ENCODE measurements at places on chromosomes 4 and X. TPM values are rescaled to one million over a fixed set of nuclear protein-coding genes. Genes with fewer than 3 reads are reported as not detected.

GRCh38 chrX:65522739-65523372, 11.7 kb downstream of the LAS1L start:
- no peak for DNase-seq

- DNase-seq, result no peak
Measured at GRCh38 chr4:6355052-6355451, 85.4 kb downstream of the WFS1 start.

DNA sequence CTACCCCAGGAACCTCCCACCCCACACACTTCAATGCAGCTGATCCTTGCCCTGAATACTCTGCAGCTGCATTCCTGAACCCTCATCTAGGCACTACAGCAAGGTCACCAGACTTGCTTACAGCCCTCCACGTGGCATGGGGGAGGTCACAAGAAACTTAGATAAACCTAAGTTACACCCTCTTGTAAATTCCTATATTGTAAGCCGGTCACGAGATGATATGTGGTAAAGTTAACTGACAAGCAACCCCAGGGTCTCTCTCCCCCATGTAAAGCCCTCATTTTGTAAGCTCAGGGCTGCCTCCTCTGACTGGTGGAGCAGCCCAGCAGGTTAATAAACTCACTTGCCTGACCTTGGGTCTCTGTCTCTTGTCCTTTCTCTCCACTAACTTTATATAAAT, 570.7 kb downstream of the PCDH7 start:
- DNase-seq, result no peak

GRCh38 chrX:2185341-2186082, 315.3 kb downstream of the DHRSX start:
- no peak for DNase-seq

GRCh38 chr4:17765514-17766286, 15.7 kb downstream of the FAM184B start:
- DNase-seq, result no peak

GRCh38 chr4:138269175-138269574, 27.0 kb upstream of the SLC7A11 start:
- no peak for DNase-seq

- DNase-seq, result no peak
Measured at GRCh38 chr4:167956676-167957075, 135.7 kb upstream of the ANXA10 start.

DNA sequence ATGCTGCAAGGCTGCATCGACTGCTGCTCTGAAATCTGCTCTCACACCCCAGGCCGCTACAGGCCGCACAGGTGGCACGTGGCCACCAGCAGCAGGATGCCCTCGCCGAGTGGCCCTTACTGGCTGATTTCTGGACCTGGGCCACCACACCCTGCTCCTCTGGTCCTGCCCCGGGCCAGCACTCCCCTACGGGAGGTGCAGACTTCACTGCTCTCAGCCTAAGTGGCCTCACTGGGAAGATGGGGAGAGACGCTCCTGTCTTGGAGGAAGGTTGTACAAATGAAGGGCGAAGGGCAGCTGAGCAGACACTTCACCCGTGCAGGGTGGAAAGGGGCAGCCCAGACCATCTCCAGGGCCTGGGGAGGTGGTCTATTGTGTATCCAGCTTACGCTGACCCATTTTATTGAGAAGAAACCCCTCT, 72.5 kb downstream of the ACOX3 start:
- no peak for DNase-seq

DNA sequence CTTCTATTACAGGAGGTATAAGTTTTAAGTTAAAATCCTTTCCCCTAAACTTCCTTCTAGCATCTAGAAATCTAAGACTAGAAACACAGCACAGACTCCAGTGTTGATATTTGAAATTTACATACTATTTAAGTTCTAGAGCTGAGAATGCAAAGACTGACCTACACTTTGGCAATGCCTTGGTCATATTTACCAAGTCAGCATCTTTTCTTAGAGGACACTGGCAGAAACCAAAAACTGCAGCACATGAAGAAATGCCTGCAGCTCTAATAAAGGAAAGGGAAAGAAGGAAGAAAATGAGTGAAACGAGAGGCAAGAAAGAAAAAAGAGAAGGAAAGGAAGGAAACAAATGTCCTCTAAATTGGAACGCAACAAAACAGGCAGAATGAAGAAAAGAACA, 443.7 kb upstream of the RASGEF1B start:
- no peak for DNase-seq

- peak; percentile 59 for DNase-seq
Measured at GRCh38 chrX:51891821-51892551, 1.4 kb upstream of the MAGED1 start.

The IQCM gene
- not detected for total RNA-seq

The SCRG1 gene
- 0.27 TPM for total RNA-seq

The MAPK10 gene
- total RNA-seq, result 14.1 TPM

The TTC29 gene
- not detected for total RNA-seq

The TRAPPC2 gene
- 8.2 TPM for total RNA-seq

The USP17L13 gene
- total RNA-seq, result not detected
